ENCODE measurements at places on chromosomes 16 and 17.

- no peak for DNase-seq
These were observed 2.7 kb downstream of the CENPX start for GRCh38 chr17:82019690-82020571.

- no peak for DNase-seq
These were observed 64.6 kb downstream of the CDK5R1 start for GRCh38 chr17:32551186-32551955.

- DNase-seq = no peak
These were observed 172.8 kb upstream of the PSMD7 start for GRCh38 chr16:74123826-74124225.

- no peak for DNase-seq
These were observed at the start of gene CCDC154 for GRCh38 chr16:1443980-1444729. Gene CCDC154 (minus strand): TSS chr16:1444556. CDS start chr16:1444322, 234 bp downstream.

DNA sequence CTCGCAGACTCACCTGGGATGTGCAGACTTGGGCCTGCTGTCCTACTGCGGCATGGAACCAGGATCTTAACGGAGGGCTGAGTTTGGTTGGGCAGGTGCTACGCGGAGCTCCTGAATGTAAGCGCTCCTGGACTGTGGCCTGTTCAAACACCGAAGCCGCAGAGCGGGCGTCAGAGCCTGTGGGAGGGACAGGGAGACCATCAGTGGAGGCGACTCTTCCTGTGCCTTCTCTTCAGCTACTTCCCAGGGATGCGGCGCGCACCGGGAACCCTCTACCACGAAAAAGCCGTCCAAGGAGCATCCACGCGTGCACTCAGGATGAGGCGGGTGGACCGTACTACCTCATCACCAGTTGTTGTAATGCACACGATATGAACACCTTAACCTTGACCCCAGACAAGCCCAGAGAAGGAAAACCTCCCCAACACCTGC, 2.0 kb downstream of the USP36 start:
- DNase-seq = no peak

- no peak for DNase-seq
These were observed 34.4 kb downstream of the BRD7 start for GRCh38 chr16:50334106-50334975.

- DNase-seq = no peak
These were observed 31.6 kb downstream of the CFDP1 start for GRCh38 chr16:75401691-75402090.

DNA sequence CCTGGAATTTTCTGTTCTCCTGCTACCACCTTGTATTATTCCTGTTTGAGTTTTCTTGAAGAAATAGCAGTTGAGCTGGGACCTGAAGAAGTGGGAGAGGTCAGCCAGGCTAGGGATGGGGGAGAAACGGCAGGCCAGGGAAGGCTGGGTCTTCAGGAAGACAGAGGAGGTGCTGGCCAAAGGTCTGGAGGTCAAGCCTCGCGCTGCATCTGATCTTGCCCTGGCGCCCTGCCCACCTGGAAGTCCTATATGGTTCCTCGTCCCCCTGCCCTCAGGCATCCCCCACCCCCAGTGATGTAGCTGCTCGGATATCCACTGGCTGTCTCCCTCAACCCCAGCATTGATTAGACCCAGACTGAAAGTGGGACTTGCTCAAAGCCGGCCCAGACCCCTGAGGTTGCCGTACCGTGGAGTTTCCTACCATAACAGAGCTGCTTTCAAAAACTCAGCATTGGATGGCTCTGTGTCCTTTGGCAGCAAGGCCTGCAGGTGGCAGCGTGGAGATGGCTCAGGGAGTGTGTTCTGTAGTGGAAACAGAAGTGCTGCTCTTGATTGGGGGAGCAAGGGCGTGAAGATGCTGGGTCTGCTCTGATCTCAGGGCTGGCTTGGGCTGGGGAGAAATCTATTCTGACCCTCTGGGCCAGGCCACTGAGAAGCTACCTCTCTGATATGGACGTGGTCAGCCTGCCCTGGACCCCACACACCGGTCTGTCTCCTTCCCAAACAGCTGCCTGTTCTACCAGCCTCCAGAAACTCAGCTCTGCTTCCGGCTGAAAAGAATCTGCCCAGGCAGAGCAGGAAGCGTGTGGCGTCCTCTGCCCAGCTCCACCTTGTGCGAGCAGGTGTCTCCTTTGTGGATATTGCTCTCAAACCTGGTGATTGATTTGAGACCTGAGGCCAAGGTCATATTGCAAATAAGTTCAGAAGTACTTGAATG, 107.0 kb upstream of the CACNG5 start:
- DNase-seq = peak; percentile 76

GRCh38 chr17:73261952-73262675, 434 bp upstream of the CPSF4L start:
- peak; percentile 50 for DNase-seq

DNA sequence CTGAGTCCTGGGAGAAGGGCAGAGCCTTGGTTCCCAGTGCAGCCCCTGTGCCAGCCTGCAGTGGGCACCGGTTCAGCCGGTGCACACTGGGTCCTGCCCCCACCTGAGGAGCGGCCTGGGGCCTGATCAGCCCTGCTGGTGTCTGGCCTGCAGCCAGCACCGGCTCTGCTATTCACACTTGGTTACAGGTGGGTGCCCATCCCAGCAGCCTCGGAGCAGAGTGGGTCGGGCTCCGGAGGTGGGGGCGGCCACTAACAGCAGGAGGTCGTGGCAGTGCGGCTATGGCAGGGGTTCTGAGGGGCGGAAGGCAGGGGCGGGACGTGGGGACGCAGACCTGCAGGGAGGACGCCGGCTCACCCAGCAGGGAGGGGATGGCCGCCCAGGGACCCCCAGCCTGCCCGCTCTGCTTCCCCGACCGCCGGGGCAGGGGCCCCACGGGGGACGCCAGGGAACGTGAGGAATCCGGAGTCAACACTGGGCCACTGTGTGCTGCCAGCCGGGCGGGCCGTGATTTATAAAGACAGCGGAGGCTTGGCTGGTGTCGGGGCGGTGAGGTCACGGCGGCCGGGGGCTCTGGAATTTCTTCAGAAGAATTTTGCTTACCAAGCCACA, 20.3 kb downstream of the METRNL start:
- DNase-seq = no peak

- DNase-seq = no peak
These were observed 26.9 kb downstream of the RND2 start for GRCh38 chr17:43051969-43052368.

DNA sequence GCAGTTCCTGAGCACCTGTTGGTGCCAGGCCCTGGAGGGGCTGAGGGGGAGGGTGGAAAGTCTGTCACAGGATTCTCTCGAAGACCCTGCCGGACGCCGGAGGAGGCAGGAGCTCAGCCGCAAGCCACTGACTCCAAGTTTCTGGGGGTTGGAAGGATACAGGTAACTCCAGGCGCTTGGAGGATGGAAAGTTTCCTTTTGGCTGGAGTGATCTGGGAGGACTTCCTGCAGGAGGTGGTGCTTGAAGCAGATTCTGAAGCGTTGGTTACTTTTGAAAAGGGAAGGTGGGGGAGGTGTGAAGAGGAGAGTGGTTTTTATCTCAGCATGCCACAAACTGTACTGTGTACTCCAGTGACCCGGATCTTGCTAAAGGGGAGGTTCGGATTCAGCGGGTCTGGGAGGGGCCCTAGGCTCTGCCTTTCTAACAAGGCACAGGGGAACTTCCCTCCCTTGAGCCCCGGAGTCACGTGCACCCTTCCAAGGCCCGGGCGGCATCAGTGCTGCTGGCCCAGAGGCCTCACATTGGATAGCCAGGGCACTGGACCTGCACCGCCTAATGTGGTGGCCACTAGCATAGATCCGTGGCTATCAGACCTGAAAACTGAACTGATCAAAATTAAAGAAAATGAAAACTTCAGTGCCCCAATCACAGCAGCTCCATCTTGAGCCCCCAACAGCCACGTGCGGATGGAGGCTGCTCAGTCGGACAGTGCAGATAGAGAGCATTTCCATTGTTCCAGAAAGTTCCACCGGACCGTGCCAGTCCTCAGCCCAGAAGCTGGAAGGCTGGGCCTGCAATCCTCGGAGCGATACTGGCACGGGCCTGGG, 42.2 kb upstream of the GSE1 start:
- no peak for DNase-seq

DNA sequence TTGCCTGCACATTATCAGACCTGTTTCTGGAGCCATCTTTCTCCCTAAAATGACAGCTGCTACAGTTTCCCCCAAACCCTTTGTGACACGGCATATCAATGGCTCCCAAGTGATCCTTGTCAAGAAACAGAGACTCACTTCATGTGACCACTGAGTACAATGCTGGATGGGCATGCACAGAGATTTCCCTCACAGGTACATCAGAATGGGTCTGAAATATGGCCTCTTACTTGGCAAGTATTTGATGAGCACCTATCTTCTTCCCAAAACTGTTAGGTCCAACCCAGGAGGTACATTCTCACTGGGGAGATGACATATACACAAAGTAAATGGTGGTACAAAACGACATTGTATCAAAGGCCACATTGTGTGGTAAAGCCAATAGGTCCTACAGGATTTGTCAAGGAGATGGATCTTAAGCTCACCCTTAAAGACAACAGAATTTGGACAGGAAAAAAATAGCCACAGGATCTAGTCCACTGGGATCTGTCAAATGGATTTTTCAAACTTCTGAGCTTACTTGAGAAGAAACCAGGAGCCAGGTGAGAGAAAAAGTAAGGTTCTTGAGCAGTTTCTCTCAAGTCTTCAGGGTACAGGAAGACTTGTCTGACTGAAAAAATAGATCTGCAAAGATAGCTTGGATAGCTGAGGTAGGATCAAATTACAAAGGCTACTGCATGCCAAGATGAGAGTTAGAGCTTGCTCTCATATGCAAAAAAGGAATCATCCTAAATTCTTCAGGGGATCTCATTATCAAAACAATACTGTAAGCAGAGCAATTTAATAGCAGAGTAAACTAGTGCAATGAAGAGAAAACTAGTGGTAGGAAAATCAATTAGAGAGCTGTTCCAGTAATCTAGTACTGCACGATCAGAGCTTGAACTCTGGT, 28.8 kb downstream of the RNF43 start:
- no peak for DNase-seq

DNA sequence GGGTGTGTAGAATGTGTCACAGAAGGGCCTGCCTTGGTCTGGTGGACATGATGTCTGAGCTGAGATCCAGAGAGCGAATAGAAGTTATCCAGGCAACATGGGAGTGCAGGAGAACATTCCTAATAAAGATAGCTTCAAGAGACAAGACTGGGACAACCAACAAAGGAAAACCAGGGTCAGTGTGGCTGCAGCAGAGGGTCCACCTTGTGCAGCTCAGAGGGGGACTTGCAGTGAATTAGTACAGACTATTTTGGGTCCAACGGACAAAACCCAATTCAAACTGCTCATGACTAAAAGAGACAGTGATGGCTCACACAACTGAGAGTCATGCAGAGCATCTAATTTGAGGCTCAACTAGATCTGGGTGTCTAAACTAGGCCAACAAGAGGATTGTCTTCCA, 192.1 kb downstream of the CBLN1 start:
- DNase-seq = no peak

DNA sequence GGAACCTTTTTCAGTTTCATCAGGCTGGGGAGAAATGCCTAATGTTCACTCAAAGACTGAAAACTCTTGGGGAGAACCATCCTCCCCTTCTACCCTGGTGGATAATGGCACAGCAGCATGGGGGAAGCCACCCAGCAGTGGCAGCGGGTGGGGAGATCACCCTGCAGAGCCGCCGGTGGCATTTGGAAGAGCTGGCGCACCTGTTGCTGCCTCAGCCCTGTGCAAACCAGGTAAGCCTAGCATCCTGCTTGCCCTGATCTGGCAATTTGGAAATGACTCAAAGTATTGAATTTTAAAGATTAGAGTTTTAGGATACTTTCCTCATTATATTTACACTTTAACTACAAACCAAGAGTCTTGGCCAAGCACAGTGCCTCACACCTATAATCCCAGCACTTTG, 63.8 kb downstream of the TMC6 start:
- no peak for DNase-seq

Measured in hypothalamus (tissue), 51 donors.